Germinal center (tissue), 1 donor: ENCODE measurements at places on chromosomes 11 and 22.
A peak's percentile ranks its signal among the peaks of the same experiment; 100 is the strongest.

DNA sequence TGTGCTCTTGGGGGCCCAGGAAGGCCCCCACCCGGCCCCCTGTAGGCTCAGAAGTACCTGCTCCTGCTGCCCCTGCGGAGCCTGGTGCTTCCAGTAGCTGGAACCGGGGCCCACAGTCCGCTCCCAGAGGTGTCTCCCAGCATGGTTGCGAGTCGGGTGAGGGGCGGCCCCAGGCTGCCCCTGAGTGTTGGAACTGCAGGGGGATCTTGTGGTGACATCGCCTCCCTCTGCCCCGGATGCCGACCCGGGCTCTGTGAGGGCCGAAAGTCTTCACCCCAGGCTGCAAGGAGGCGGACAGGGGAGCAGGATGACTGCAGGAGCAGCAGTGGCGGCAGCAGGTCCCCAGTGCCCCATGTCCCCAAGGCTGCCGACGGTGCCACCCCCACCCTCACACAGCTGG, 9.5 kb upstream of the PKP3 start:
- no peak for DNase-seq

DNA sequence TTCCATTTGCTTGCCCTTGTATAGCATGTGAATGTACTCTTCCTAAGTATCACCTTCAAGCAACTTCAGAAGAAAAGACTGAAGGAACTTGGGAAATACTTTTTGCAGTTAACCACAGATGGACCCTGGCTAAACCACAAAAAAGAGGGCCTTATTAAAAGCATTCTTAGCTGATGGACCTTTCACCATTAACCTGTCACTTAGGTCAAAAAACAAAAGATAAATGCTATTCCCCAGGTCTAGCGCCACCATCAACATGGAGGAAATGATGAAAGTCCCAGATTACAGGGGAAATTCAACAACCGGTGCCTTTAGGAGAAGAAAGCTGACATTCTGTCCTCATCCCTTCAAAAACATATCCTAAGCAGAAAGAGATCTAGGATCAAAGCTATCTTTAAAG, 29.5 kb downstream of the STK33 start:
- no peak for DNase-seq

DNA sequence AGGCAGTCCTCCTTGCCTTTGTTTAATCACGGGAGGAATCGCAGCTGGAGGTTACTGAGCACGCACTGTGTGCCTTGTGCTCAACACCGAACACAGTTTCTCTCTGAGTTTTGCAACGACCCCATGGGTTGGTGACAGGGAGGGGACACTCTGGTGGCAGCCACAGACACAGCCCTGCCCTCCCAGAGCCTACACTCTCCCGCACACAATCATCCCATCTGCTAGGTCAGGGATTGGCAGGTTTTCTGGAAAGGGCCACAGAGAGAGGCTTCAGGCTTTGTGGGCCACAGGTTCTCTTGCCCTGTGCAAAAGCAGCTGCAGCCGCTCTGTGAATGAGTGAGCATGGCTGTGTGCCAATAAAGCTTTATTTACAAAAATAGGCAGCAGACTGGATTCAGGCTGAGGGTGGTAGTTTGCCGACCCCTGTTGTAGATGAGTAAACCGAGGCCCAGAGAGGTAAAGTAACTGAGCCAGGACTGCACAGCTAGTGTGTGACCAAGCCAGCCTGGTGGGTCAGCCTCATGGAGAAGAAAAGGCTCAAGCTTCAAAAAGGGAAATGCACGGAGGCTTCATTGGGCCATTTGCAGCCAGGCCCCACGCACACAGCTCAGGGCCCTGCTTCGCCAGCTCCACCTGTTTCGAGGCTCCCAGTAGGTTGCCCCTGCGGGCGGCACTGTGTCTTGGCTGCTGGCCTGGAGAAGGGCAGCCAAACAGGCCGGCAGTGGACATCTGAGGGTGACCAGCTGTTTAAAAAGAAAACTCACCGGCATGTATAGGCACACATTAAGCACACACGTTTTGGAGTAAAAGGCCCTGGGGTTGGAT, 16.3 kb downstream of the LTO1 start:
- DNase-seq, result no peak

- DNase-seq, result no peak
Measured at GRCh38 chr11:64067230-64067993, 31.7 kb downstream of the FLRT1 start.

DNA sequence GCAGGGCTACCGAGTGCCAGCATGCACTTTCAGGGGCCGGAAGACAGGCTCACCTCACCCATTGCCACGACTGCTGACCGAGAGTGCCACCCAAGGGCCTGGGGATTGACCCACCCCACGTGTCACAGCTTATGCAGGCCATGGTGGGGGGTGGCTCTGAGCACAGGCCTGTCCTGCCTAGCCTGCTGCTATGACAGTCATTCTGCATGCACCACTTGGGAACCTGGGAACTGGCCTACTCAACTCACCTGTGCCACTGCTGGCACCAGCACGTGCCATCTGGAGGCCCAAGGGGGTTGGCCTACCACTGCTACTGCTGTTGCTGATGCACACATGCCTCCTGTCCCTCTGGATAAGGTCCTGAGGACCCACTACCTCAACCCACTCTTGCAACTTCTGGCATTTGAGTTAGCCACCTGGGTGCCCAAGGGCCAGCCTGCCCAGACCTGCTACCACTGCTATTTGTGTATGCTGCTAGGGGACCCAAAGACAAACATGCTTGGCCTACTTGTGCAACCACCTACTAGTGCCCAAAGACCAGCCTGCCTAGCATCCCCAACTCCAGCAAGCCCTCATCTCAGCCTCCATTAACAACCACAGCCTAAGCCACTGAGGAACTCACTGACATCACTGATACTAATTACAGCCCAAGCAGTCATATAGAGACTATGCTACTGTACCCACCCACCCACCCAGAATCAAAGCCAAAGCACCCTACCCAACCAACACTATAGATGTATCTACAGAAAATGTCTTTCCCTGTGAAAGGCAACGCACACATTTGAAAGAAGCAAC, 59.0 kb upstream of the NARS2 start:
- DNase-seq, result no peak

DNA sequence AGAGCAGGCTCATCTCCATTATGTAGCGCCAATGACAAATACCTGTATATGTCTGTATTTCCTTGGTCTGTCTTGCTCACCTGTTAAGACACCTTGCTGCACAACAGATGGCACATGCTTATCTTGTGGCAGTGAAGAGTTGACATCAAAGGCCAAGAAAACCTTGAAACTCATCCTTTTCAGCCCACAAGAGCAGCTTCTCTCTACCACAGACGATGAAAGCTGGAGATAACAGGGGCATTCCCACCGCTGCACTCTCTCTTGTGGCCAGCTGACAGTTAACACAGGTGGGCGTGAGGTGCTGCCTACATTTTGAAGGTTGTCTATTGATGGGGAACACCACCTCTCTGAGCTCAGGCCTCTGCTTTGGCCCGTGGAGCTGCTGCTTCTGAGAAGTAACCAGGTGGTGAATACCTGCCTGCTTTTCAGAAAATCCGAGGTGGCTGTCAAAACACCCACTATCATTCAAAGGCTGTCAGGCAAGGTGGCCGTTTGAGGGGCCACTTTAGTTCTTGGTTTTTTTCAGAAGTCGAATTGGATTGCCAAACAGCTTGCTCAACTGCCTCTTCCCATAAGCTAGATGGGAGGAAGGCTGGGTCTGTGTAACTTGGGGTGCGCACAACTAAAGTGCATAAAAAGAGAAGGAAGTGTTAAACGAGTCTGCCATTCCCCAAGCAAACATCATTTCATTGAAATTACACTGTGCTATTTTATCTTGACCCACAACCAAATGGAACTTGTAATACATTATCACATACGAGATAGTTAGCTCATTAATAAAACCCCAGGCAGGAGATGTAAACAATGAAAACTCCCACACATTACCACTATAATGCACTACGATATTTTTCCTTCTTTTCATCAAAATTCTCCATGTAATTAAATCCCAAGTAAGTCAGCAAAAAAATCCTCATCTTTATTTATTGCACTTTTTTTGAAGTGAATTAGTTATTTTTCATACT, 87.1 kb upstream of the RAG2 start:
- DNase-seq, result no peak

GRCh38 chr22:48486134-48486532, 1341.5 kb downstream of the BRD1 start:
- DNase-seq, result no peak

DNA sequence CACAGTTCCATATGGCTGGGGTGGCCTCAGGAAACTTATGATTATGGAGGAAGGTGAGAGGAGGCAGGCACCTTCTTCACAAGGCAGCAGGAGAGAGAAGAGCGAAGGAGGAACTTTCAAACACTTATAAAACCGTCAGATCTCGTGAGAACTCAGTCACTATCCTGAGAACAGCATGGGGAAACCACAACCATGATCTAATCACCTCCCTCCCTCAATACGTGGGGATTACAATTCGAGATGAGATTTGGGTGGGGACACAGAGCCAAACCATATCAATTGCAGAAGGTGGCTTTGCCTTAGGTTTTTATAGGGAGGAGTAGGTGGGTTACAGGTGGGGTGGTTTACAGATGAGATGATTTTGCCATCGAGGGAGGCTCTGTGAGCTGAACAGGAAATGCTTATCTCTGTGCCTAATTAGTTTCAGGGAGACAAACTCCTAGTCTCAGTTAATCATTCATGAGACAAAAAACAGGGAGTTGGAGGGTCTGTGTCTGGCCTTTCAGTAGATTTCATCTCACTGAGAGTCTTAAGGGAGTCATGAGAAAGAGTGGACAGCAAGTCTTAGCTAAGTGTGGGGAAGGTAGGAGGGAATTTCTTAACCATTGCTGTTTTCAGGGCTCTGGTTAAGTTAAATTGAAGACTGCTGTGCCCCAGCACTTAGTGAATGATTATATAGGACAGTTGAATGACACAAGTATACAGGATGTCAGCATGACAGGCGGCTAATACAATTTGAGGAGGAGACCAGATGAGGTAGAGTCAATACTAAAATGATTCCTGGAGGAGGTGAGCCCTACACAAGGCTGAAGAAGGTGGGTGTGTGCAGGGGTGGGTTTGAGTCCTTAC, 47.7 kb downstream of the CWC15 start:
- DNase-seq, result no peak

- no peak for DNase-seq
Measured at GRCh38 chr11:65310215-65310614, 4.5 kb upstream of the CDC42EP2 start.

GRCh38 chr11:17547051-17547577, at the start of gene OTOG:
Gene OTOG (plus strand): TSS chr11:17547259. CDS start chr11:17547373, 114 bp downstream.
- no peak for DNase-seq

GRCh38 chr11:35927682-35928081, 16.2 kb upstream of the LDLRAD3 start:
- no peak for DNase-seq

DNA sequence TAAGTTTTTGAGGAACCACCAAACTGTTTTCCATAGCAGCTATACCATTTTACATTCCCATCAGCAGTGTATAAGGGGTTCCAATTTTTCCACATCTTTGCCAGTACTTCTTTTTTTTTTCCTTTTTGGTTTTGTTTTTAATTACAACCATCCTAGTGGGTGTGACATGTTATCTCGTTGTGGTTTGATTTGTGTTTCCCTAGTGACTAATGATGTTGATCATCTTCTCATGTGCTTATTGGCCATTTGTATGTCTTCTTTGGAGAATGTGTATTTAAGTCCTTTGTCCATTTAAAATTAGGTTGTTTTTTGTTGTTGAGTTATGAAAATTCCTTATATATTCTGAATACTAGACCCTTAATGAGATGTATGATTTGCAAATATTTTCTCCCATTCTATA, 59.3 kb downstream of the STIM1 start:
- no peak for DNase-seq

- no peak for DNase-seq
Measured at GRCh38 chr22:43860831-43861230, 1.5 kb downstream of the SULT4A1 start.

DNA sequence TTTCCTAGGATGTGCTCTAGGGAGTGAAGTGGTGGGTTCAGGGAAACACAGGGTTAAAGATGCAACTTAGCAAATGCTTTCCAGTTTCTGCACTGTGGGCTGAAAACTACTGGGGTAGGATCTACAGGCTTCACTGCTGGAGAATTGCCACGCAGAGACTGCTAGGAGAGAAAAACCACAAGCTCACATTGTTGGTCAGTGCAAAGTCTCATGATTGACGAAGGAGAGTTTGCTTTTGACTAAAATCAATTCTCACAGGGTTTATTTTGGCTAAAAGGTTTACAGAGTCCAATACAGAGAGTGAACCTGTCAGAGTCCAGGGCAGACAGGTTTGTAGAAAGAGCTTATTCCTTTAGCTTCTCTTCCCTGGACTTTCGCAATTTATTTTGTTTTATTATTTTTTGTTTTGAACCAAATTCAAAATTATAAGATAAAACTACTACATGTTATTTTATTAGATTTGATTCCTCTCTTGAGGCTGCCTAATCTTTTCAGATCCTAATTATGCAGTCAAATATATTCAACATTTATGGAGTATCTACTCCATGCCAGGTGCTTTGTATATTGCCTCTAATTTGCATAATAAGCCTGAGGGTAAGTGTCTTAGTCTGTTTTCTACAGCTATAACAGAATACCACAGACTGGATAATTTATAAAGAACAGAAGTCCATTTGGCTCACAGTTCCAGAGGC, 64.7 kb downstream of the MTNR1B start:
- DNase-seq, result no peak

- DNase-seq, result no peak
Measured at GRCh38 chr22:43128928-43129424, 14.2 kb downstream of the MCAT start.

- peak; percentile 36 for DNase-seq
Measured at GRCh38 chr22:50548921-50549790, 3.5 kb downstream of the KLHDC7B start.

DNA sequence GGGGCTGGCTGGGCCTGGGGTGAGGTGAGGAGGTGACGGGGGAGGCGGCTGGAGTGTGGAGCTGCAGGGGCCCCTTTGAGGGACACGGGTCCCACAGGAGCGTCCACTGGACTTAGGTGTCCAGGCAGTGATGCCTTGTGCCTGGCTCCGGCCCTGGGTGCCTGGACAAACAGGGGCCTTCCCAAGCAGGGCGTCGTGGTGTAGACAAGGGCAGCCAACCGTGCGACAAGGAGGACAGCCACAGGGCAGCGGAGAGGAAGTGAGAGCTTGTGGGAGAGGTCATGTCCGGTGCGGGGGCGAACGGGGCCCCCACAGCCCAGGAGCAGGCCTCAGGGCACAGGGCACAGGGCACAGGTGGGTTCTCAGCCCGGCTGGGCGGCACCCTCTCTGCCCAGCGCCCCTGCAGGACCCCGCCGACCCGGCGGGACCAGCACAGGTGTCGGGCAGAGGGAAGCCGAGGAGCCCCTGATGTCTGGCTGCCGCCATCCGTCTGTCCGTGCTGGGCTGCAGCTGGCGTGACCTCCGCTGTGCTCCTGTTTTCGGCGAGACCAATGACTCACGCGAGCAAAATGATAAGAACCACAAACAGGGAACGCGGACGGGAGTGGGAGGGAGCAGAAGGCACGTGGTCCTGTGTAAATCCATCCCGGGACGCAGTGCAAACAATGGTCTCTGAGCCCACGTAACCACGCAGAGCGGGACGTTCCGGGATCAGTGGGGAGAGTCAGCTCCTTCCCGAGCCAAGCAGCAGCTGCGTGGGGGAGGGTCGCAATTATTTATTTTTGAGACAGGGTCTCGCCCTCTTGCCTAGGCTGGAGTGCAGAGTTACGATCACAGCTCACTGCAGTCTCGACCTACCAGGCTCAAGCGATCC, 49.1 kb upstream of the A4GALT start:
- DNase-seq, result peak; percentile 85
